ENCODE measurements at places on chromosomes 13 and 19.
A peak's percentile ranks its signal among the peaks of the same experiment; 100 is the strongest.

DNA sequence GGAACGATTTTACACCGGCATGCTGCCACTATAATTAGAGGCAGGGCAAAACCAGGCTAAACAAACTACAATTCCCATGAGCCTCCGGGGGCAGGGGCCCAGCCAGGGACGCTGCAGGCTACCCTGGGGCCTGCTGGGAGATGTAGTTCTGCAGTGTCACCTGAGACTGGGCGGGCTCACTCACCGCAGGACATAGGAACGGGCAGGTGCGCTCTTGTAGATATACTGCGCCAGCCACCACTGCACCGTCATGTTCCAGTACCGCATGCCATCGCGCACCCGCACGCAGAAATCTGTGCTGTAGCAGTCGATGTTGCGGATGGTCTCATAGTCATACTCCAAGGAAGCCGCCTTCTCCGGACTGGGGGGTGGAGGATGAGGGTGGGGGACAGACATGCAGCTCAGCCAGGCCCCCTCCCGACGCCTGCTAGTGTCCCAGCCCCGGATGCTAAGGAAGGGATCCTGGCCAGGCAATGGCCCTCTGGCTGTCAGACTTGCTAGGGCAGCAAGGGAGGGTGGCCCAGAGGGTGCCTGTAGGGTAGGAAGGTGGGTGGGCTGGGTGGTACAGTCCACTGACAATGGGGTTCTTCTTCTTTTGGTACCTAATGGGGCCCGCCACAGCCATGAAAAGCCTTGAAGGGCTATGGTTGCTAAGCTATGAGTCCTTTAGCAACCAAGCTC, 5.8 kb upstream of the TMC4 start:
- no peak for DNase-seq

GRCh38 chr13:43263047-43263446, 239.7 kb downstream of the DNAJC15 start:
- DNase-seq = no peak

DNA sequence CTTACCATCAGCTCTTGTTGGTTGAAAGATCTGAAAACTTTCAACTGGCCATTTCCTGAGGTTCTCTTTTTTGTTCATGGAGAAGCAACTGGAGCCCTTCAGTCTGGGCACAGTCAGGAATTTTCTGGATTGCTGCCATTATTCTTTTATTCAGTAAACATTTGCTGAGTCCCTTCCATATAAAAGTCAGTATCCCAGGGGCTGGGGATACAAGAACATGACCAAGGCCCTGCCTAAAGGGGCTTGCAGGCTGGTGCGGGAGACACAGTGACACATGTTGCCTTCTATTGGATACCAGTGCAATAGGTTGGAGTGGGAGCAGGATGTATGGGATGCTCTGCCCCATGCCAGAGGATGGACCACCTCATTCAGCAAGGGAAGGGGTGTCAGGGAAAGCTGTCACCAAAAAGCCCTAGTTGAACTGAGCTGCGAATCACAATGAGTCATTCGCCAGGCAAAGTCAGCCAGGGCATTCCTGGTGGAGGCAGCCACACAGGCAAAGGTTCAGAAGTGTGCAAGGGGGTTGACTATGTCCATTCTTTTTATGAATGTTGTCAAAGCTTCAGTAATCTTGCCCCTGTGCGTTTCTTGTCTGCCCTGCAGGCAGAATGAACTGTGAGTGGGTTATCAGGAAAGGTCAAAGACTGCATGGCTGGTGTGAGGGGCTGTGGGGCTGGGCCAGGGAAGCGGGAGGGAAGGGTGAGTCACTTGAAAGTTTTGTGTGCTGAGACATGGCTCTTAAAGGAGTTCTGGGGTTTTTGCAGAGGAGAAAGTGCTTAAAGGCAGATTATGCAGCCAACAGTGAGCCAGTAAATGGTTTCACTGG, 395.9 kb downstream of the KCNRG start:
- DNase-seq = peak; percentile 14

- no peak for DNase-seq
Measured at GRCh38 chr19:55691561-55692481, 16.8 kb downstream of the EPN1 start.

GRCh38 chr19:29624489-29625185, 18.6 kb downstream of the POP4 start:
- no peak for DNase-seq
